ENCODE measurements at places on chromosomes 3 and 15.

- DNase-seq: no peak
Observed at GRCh38 chr3:54550221-54550977, 377.5 kb downstream of the LRTM1 start.

GRCh38 chr3:145519398-145520047, 641.5 kb downstream of the PLOD2 start:
- DNase-seq: no peak

GRCh38 chr3:128076483-128077201, 24.4 kb downstream of the SEC61A1 start:
- peak; percentile 61 for DNase-seq

DNA sequence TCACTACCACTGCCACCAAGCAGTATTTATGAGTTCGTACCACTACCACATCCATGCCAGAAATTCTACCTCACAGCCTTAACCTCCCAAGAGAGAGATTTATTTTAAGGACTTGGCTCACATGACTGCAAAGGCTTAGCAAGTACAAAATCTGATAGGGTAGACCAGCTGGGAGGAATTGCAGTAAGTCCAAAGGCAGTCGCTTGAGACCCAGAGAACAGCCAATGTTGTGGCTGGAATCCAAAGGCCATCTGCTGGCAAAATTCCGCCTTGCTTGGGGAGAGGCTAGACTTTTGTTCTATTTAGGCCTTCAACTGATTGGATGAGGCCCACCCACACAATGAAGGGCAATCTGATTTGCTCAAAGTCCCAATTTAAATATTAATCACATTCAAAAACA, 101.4 kb upstream of the STT3B start:
- no peak for DNase-seq

GRCh38 chr15:87357637-87358313, 898.8 kb downstream of the NTRK3 start:
- DNase-seq: no peak

DNA sequence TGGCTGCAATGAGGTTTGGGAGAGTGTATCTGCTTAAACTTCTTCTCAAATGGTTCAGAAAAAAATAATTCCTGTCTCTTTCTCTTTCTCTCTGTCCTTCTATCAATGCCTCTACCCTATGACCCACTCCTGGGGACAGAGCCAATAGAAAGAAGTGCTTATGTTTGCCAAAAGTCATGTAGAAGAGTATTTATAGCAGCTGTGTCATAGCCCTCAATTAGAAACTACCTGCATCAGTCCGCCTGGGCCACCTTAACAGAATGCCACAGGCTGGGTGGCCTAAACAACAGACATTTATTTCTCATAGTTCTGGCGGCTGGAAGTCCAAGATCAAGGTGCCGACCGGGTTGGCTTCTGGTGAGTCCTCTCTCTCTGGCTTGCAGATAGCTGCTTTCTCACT, 92.5 kb downstream of the HMG20A start:
- no peak for DNase-seq

DNA sequence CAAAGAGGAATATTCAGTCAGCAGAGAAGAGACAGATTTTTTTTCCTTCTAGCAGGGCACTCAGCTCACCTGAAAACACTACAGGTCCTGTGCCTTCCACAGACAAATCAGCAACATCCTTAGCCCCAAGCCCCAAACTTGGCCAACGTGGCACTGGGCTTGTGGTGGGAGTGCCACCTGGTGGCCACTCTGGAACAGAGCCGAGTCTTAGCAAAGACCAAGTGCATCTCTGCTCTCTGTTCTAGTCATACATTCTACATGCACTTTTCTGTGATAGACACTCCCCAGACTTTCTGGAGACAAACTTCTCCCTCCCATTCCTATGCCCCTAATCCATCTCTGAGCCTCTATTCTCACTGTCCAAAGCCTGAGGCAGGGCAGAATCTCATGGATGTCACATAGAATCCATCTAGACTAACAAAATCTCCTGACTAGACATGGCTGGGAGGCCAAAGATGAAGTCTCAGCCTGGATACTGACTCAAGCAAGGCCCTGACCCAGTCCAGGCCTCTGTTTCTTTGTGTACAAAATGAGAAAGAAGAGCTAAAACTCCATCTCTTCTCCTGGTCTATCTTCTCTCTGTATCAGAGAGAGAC, 5.1 kb upstream of the SEMA7A start:
- peak; percentile 83 for DNase-seq

DNA sequence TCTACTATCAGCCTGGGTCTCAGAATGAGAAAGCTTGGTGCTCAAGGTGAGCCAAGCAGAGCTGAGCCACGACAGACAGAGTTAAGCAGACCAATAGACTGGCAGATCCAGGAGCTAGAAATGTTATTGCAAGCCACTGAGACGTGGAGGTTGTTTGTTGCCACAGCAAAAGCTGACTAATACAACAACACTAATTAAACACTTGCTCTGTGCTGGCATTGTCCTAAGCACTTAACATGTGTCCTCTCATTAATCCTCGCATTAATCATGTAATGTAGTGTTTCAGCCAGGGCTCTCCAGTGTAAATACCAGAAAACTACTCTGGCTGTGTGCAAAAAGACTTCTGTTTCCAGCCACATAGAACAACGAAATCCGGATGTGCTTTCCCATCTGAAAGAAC, 11.6 kb upstream of the SPSB4 start:
- no peak for DNase-seq

GRCh38 chr15:90074916-90075315, 27.4 kb downstream of the IDH2 start:
- no peak for DNase-seq

DNA sequence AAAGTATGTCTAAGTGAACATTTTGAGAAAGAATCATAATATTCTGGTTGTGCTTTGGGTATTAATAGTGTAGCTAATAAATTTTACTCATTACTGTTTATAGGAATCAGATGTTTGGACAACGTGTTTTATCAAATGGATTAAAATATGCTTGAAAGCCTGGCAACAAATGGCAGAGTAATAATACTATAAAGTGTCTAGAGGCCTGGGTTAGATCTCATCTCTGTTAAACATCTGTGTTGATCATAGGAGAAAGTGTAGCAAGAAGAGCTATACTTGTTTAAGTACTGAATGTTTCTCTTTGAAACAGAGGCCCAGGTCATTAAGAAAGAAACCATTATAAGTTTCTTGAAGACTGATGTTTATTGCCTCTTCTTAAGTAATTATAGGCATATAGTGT, 30.5 kb downstream of the VPS8 start:
- DNase-seq: no peak

- DNase-seq: no peak
Observed at GRCh38 chr15:73286311-73286710, 82.4 kb downstream of the HCN4 start.

DNA sequence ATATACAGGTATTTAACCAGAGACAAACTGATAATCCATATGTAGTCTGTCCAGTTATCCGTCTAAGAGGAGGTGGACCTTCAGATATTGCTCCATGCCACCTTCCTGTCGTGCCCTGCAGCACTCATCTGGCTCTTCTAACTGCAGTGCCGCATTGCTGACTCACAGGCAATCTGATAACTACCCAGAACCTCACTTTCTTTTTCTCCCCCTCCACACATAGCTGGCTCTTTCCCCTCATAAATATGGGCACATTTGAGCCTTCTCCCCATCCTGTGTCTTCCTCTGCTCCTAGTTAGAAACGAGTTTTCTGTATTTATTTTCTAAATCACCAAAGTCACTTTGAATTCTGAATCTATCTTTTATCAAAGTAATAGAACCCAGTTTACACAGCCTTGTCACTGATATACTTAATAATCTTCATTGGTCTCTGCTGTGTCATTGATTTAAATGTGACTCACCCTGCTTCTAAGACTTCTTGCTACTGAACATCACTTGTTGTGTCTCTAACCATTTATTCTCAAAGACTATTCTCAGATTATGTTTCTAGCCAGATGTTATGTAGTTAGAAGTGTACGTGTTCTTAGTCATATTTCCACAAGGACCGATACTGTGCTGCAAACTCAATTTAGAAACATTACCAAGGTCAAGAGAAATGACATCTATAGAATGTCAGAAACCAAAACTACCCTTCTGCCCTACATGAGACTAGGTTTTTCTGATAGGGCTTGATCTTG, 17.4 kb upstream of the KCNMB2 start:
- DNase-seq: no peak

- DNase-seq: no peak
Observed at GRCh38 chr3:57383406-57383805, 90.9 kb upstream of the ASB14 start.

DNA sequence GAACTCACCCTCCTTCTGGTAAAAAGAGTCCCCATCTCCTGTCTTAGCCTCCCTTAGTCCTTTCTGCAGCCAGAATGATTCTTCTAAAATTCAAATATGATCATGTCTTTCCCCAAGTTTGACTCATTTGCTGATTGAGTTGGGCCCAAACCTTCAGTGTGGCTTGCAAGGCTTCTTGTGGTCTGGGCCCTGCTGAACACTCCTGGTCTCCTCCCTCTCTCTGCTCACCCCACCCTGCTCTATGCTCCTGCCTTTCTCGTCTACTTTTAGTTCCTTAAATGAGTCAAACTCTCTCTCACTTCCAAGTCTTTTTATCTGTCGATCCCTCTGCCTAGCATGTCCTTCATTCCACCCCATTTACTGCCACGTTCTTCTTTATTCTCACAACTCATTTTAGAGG, 72.6 kb downstream of the CCR1 start:
- DNase-seq: no peak

DNA sequence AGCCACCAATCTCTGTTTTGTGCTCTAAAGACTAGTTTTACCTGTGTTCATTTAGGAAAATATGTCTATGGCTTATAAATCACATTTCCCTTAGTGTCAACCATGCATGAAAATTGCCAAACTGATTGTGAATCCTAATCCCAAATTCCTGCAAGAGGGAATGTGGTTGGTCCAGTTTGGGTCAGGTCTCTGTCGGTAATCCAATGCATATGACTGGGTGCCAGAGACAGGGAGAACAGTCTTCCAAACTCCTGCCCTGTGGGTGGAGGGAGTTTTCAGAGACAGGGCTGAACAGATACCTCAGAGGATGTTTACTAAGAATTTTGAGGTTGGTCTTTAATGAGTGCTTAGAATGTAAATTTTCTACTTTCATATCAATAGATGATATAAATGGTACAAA, 300.5 kb upstream of the ARL6 start:
- no peak for DNase-seq

DNA sequence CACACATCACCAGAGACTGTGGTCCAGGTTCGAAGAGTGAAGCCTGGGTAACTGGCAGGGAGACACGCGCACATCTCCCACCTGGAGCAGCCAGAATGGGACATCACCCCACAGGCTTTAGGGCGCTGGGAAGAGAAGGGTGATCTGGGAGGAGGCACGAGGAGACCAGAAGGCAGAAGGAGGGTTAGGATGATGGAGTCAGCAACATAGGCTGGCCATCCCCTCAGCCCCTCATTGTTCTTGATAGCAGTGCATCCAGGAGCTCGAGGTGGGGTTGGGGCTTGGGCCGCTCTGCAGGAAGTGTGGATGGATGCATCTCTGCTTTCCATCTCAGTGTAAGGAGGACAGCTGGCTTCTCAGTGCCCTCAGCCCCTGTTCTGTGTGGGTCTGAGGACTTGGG, 15.2 kb downstream of the PLA2G4F start:
- DNase-seq: no peak

DNA sequence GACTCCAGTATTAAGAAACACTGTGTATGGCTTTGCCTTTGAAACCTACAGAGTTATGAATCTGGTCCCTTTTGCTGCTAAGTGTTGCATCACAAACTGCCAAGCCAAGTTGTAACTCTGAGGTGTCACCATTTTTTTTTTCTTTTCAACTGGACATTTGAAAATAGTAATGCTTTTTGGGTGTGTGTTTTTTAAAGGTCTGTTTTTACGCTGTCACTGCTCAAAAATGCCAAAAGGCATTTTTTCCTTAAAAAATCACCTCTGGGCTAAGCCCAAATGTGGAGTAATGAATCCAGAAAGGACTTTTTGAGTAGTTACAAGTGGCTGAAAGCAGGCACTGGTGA, 9.5 kb downstream of the SMAD3 start:
- DNase-seq: no peak

DNA sequence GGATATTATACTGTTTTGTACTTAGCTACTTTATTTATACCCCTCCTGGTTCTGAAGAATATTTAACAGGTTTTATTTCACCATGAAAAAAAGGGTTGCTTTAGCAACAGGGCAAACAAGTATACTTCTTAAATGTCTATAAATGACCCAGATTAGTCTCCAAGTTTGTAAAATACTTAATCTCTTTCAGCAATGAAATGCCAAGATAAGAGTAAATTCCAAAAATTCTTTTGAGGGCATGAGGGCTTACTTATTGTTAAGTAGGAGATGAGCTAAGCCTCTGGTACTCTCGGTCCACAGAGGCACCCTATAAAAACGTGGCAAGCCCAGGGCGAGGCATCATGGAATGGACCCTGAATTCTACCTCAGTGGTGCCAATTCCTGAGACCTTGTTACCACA, 264.8 kb upstream of the NSMCE3 start:
- no peak for DNase-seq

DNA sequence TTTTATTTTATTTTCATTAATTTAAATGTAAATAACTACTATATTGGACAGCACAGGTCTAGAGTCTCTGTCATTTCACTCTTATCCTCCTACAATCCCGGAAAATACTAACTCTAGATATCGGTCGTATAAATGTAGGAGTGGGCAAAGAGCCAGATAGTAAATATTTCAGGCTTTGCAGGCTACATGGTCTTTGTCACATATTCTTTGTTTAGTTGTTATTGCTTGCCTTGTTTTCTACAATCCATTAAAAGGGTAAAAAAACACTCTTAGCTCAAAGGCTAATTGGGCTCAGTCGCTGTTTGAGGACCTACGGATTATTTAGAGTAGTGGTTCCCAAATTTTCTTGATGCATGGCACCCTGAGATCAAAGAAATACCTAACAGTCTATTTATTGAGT, 1.7 kb downstream of the KNL1 start:
- DNase-seq: no peak

- no peak for DNase-seq
Observed at GRCh38 chr3:141537856-141538255, 51.0 kb downstream of the RASA2 start.

DNA sequence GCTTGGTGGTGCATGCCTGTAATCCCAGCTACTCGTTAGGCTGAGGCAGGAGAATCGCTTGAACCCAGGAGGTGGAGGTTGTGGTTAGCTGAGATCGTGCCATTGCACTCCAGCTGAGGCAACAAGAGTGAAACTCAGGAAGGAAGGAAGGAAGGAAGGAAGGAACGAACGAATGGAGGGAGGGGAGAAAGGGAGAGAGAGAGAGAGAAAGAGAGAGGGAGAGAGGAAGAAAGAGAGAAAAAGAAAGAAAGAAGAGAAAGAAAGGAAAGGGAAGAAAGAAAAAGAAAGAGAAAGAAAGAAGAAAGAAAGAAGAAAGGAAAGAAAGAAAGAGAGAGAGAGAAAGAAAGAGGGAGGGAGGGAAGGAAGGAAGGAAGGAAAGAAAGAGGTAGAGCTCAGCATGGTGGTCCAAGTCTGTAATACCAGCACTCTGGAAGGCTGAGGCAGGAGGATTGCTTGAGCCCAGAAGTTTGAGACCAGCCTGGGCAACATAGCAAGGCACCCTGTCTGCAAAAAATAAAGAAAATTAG, 81.9 kb downstream of the P2RY1 start:
- DNase-seq: no peak

GRCh38 chr3:62954580-62954979, 79.4 kb upstream of the CADPS start:
- no peak for DNase-seq

All from glutamatergic neuron (in vitro differentiated cells).